ENCODE measurements at places on chromosomes 6 and 20. TPM values are rescaled to one million over a fixed set of nuclear protein-coding genes. Genes with fewer than 3 reads are reported as not detected.

Gene SLC17A3
- total RNA-seq = 1.1 TPM

Gene LTB
- total RNA-seq = not detected

Gene ASXL1
- total RNA-seq = 85.9 TPM

Gene CAPN11
- total RNA-seq = not detected

Gene ADTRP
- 2.6 TPM for total RNA-seq

Measured in fibroblast of the aortic adventitia (primary cell).